ENCODE measurements at places on chromosomes 5 and 9. TPM values are rescaled to one million over a fixed set of nuclear protein-coding genes. Genes with fewer than 3 reads are reported as not detected.

- no peak for DNase-seq
These were observed 333.8 kb upstream of the GRIN3A start for GRCh38 chr9:102072059-102072764.

DNA sequence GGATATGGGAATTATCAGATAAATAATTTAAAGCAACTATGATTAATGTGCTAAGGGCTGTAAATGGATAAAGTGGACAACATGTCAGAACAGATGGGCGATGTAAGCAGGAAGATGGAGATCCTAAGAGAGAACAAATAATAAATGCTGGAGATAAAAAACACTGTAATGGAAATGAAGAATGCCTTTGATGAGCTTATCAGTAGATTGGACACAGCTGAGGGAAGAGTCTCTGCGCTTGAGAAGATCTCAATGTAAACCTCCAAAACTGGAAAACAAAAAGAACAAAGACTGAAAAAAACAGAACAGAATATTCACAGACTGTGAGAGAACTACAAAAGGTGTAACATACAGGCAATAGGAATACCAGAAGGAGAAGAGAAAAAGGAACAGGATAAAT lies 102.5 kb downstream of the ANKRD55 start:
- no peak for DNase-seq

GRCh38 chr5:83654427-83654994 lies 66.1 kb downstream of the HAPLN1 start:
- DNase-seq: no peak

DNA sequence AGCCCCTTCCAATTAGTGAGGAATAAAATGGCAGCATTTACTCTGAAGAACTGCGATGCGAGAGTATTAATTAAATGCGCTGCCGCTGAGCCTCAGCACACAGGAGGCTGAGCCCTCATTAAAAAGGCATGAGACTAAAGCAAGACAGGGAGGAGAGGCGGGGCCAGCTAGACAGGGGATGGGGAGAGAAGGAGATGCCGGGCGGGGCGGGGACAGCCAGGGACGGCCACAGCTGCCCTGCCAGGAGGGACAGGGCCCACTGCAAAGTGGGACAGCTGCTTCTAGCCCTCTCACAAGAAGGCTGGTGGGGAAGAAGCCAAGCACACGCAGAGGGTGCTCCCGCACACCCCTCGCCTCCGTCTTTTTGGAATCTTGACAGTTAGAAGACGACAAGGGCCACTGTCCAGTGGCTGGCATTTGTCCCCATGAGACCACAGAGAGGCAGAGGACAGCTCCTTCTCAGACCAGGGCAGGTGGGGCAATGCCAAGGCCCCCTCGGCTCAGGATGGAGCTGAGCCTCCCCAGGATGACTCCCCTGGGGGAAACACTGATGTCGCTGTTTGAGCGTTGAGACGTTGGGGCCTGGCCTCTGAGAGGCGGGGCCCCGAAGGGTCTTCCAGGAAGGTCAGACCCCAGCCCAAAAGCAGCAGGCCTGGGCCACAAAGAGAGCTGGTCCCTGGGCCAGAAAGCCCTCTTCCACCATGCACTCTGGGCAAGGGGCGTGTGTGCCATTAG lies 26.9 kb downstream of the ADAMTS2 start:
- DNase-seq: no peak

- DNase-seq: no peak
These were observed 26.0 kb downstream of the GPBP1 start for GRCh38 chr5:57199866-57200265.

- no peak for DNase-seq
These were observed 535 bp downstream of the DOLPP1 start for GRCh38 chr9:129081388-129081904.

DNA sequence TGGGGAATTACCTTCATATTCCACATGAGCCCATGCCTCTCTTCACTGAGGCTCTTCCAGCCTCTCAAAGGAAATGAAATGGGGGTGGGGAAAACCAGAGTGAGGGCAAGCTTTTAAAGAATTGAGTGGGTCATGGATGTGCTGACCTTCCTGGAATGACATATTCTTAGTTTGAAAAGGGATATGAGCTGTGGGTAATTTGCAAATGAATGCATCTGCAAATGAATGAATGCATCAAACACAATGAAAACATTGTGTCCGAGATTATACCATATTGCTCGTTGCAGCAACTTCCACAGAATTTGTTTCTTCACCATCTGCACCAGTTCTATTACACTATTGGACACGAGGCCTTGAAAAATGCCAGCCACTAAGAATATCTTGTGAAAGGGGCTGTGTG lies 198.6 kb upstream of the CDH6 start:
- DNase-seq: no peak

- no peak for DNase-seq
These were observed 173.2 kb downstream of the PRELID2 start for GRCh38 chr5:145661737-145662485.

Gene PCDHA13
- total RNA-seq: not detected

Gene ORM1
- total RNA-seq: not detected

Gene ADAMTS6
- total RNA-seq: 12.1 TPM
